Omental fat pad (tissue), 4 donors: ENCODE measurements at places on chromosomes 7 and 10. TPM values are rescaled to one million over a fixed set of nuclear protein-coding genes. Genes with fewer than 3 reads are reported as not detected.

ZNF467 gene
- total RNA-seq = 7.4 TPM

RAB19 gene
- total RNA-seq = not detected

LRIT1 gene
- not detected for total RNA-seq

FAM25A gene
- not detected for total RNA-seq

OR2A12 gene
- not detected for total RNA-seq

FZD1 gene
- 8.0 TPM for total RNA-seq

IFIT1B gene
- not detected for total RNA-seq

CD36 gene
- total RNA-seq = 2,312 TPM

NKX1-2 gene
- total RNA-seq = not detected

METTL27 gene
- 5.7 TPM for total RNA-seq

ADRA2A gene
- 5.2 TPM for total RNA-seq

FAM170B gene
- total RNA-seq = not detected

FGL2 gene
- total RNA-seq = 92.2 TPM

KLF14 gene
- total RNA-seq = not detected

SPOCK2 gene
- 24.6 TPM for total RNA-seq

GTF2IRD1 gene
- total RNA-seq = 12.4 TPM

POM121 gene
- total RNA-seq = 18.3 TPM

EMX2 gene
- total RNA-seq = 0.25 TPM

CLCN1 gene
- total RNA-seq = not detected

NOD1 gene
- 18.8 TPM for total RNA-seq

PGAM2 gene
- total RNA-seq = not detected

EGR2 gene
- total RNA-seq = 11.6 TPM

CAV2 gene
- 171 TPM for total RNA-seq

ASB10 gene
- total RNA-seq = not detected

HOXA6 gene
- 1.1 TPM for total RNA-seq

HTRA1 gene
- 92.8 TPM for total RNA-seq

CLRN3 gene
- total RNA-seq = not detected

MLXIPL gene
- 52.9 TPM for total RNA-seq

CYP2C9 gene
- not detected for total RNA-seq

UPK3BL2 gene
- total RNA-seq = 1.6 TPM
